Left renal pelvis (tissue), 4 donors: ENCODE measurements at places on chromosomes 13 and 19. TPM values are rescaled to one million over a fixed set of nuclear protein-coding genes. Genes with fewer than 3 reads are reported as not detected.

HDGFL2 gene
- polyA plus RNA-seq: 88.6 TPM

ZNF497 gene
- 3.5 TPM for polyA plus RNA-seq

EPN1 gene
- polyA plus RNA-seq: 152 TPM

DPF1 gene
- 1.7 TPM for polyA plus RNA-seq

ZNF296 gene
- polyA plus RNA-seq: 2.5 TPM

OR7D2 gene
- polyA plus RNA-seq: 0.05 TPM

NKPD1 gene
- polyA plus RNA-seq: 0.16 TPM

LYPD4 gene
- not detected for polyA plus RNA-seq

TUBA3C gene
- polyA plus RNA-seq: not detected
